Fibroblast of skin of abdomen (primary cell): ENCODE measurements at places on chromosomes 3 and 15.

DNA sequence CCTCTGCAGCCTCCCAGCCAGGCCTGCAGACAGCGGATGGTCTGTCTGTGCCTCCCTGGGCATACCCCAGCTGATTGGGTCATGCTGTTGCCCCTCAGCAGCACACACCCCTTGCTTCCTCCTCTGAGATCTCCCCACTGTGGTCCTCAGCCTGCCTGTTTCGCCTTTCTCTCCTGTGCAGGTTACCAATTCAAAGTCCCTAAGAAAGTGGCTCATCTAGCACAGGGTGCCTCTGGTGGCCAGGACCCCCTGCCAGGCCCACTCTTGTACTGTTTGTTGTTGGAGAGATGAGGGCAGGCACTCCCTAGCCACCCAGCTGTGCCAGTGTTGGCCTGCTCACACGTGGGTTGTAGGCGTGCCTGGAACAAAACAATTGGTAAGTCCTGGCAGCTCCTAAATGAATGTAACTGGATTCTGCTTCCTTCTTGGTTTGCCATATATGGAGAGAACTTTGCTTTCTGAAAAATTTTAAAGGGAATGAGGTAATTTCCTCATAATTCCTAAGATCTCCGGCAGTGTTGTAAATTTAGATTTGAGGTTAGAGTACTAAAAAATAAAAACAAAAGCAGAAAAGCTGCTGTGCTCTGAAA, 213.2 kb upstream of the IL12A start:
- peak; percentile 86 for DNase-seq

GRCh38 chr3:17372362-17373210, 369.8 kb downstream of the TBC1D5 start:
- no peak for DNase-seq

DNA sequence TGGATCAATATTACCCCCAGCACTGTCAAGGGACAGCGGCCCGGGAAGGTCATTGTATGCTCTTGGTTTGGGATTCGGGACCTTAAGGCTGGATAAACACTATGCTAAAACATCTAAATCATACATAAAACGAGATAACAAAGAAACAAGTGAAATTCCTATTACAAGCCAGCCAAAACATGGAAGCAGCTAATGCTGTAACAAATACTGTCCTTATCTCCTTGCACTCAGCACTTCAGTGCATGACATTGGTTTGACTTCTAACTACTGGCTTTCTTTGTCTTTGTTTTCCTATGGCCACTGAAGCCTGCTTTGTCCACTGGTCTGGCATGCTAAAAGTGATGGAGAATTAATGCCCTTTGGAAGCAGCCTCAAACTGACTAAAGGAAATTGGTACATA, 516.4 kb upstream of the DPH6 start:
- no peak for DNase-seq

DNA sequence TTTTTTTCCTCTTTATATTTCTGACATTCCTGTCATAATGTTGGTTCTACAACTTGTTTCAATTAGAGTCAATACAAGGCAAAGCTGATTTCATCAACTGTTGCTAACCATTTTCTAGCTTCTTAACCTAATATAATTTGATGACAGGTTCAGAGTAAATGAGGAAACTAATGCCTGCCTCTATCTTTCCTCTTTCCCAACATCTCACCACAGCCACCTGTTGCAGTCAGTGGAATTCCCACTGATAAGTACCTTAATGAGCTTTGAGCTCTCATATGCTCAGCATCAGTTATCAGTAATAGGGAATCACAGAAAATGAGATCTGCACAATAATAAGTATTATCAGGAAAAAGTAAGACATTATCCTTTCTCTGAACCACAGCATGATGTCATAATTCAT, 241.9 kb downstream of the MEIS2 start:
- DNase-seq: no peak

DNA sequence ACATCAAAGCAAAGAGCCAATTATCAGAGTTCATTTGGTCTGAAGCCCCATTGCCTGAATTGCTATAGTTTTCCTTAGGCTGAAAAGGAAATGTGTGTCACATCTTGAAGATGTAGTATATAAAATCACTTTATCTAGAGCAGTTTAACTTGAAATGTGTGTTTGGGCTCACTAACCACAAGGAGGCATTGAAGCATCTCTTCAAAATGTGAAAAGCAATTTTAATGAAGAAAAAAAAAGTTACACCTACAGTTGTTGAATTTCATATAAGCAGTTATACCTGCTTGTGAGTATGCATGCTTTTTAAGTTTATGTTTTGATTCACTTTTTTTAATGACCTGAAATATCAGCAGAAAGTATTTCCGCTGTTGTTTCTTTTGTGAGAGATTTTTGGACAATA, 129.3 kb downstream of the IQCH start:
- DNase-seq: no peak

DNA sequence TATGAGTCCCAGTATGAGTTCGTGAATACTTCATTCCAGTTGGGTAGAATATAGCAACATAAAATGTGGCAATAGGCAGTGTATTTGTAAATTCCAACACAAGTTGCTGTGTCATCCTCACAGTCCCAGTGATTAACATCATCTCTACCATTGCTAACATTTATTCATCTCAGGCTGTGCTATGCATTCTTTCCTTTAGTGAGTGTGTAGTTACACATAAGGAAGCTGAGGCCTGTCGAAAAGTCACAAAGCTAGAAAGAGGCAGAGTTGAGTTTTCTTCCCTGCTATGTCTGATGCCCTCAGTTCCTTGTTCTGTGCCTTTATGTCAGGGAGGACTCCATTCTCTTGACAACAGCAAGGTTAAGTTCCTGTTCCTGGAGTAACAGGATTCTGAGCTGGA, 96.4 kb downstream of the FNDC3B start:
- DNase-seq: peak; percentile 83

GRCh38 chr3:146380046-146380445, 89.3 kb downstream of the PLSCR2 start:
- no peak for DNase-seq

DNA sequence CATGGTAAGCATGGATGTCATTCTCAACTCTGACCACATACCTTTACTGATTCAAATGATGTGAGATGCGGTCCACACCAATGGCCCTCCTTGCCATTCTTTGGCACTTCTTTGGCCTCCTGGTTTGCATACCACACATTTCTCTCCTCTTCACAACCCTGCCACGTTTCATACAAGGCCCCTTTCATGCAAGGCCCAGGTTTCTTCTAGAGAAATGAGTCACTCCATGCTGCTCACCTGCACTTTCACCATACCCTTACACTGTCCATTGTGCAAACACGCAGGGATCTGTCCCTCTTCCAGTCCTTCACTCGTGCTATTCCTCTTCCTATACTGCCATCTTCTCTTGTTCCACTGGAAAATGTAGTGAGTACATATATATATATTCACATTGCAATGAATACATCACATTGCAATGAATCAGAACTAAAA, 24.4 kb upstream of the SLC24A5 start:
- DNase-seq: peak; percentile 4

- peak; percentile 33 for DNase-seq
These were observed 842 bp downstream of the PCCB start for GRCh38 chr3:136250903-136251460.

DNA sequence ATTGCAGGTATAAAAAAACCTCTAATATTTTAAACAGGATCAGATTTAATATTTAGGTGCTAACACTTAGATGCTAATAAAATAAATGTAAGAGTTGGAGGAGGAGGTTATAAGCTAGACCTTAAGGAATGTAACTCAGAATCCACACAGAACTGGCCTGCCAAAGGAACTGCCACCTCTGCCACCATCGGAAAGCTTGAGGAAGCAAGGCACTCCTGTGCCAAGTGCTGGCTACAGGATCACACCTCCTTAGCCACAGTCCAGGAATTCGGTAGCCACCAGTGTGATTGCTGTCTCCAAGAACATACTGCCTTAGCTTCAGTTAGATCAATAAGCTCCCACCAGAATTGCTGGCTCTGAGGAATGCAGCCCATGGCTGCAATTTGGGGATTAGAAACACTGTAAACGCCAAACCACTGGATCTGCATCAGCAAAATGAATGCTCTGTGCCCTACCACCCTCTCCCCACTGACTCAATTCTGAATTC, 58.0 kb downstream of the FRMD5 start:
- DNase-seq: no peak

DNA sequence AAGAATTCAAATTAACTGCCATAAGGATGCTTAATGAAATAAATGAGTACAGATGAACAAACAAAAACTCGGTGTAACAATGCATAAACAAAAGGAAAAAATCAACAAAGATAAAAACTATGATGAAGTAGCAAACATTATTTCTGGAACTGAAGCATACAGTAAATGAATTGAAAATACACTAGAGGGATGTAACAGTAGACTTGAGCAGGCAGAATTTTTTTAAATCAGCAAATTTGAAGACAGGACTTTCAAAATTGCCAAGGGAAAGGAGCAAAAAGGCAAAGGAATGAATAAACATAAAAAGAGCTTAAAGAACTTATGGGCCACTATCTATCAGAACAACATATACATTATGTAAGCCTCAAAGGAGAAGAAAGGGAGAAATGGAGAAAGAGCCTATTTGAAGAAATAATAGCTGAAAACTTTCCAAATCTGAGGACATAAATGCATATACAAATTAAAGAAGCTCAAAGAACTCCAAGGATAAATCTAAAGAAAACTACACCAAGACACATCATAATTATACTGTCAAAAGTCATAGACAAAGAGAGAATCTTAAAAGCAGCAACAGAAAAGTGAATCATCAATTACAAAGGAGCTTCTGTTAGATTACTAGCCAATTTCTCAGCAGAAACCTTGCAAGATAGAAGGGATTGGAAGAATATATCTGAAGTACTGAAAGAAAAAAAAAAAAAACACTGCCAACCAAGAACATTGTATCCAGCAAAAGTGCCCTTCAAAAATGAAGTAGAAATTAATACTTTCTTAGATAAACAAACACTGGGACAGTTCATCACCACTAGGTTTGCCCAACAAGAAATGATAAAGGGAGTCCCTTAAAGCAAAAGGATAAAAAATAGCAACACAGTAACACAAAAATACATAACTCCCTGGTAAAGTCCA, 15.5 kb downstream of the TOP2B start:
- DNase-seq: no peak

DNA sequence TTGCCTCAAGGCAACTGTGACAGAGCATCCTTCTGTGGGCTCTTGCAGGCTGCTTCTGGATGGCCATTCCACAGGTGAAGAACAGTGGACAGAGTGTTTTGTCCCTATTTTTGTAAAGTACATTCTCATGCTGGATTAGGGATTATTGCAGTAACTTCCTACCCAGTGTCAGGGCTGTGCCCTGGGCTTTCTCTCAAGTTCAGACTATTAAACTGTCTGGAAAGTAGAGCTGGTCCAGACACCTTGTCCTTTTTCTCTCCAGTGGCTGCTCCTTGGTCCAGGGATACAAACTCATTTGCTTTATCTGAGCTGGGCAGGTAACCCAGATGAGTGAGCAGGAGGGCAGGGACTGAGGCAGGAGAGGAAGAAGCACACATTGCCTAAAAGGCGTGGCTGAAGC, 37.4 kb upstream of the AGBL1 start:
- DNase-seq: no peak

DNA sequence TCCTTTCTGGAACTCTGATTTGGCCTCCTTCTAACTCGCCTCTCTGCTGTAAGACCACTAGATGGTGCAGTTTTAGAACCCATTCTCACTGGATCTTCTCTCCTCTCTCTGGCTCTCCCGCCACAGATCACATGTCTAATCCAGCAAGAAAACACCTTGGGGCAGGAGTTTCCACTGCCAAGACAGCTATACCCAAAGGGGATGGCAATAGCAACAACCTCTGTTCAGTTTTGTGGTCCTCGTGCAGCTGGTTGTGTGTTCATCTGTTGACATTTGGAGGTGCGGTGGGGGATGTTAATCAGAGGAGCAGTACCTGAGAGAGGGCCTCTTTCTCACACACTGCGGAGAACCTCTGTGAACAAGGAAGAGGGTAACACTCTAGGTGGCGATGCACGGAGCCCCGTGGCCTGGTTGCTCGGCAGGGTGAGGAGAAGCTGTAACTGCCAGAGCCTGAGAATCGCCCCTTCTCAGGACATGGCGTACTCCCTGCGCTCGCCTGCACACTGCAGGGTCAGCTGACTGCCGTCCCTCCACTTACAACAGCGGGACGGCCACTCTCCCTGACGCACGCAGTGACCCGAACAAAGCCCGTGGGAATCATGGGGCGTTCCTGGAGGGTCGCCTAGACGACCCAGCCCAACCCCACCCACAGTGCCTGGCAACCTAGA, at the start of gene TEX55:
Gene TEX55, plus strand, starts transcription at position 666 of the 668 bp plus-strand sequence. CDS start 25 bp downstream, outside the sequence.
- DNase-seq: peak; percentile 48

DNA sequence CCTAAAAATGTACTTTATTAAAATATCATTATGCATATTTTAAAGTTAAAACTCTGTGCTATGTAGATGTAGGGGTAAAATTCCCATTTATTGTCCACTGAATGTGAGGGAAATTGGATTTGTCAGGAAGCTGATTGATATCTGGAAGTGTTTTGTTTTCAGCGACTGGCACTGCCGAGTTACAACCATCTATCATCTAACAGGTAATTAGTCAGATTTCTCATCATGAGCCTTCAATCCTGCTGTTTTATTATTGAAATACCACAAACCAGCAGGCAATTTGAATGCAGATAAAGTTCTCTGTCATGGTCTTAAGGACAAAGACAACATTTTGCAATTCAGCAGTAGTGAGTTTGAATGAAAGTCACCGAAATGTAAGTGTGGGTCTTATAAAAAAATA, 40.5 kb downstream of the ZIC1 start:
- no peak for DNase-seq
